ENCODE measurements at places on chromosomes 16 and 17. TPM values are rescaled to one million over a fixed set of nuclear protein-coding genes. Genes with fewer than 3 reads are reported as not detected.

The CFAP52 gene
- 0.11 TPM for total RNA-seq

The G6PC1 gene
- not detected for total RNA-seq

The MYL11 gene
- not detected for total RNA-seq

The PFAS gene
- 41.8 TPM for total RNA-seq

The CDRT4 gene
- 4.1 TPM for total RNA-seq

The SLX4 gene
- total RNA-seq, result 6.0 TPM

The EVPL gene
- total RNA-seq, result 0.12 TPM

Measured in uterine smooth muscle cell (primary cell).